ENCODE measurements at places on chromosomes 7 and 10. TPM values are rescaled to one million over a fixed set of nuclear protein-coding genes. Genes with fewer than 3 reads are reported as not detected.

- no peak for DNase-seq
- peak overlapping the region; percentile 95 for H3K27ac ChIP-seq
- peak overlapping the region; percentile 48 for H3K4me3 ChIP-seq
- H3K4me1 ChIP-seq = peaks cover 12% of the 10 kb centered on the region
Measured at GRCh38 chr7:134690016-134690415, 43.4 kb downstream of the BPGM start.

GRCh38 chr10:10193848-10194247 is 823.8 kb upstream of the CELF2 start:
- no peak for DNase-seq
- H3K27ac ChIP-seq = no peak overlapping the region
- no peaks in the 10 kb centered on the region for H3K4me1 ChIP-seq
- no peak overlapping the region for H3K4me3 ChIP-seq
- no peaks in the 10 kb centered on the region for H3K27me3 ChIP-seq
- no peaks in the 10 kb centered on the region for H3K36me3 ChIP-seq

GRCh38 chr7:37284285-37284684 is 164.4 kb downstream of the ELMO1 start:
- H3K4me1 ChIP-seq = no peaks in the 10 kb centered on the region
- H3K4me3 ChIP-seq = no peak overlapping the region
- no peak for DNase-seq
- no peaks in the 10 kb centered on the region for H3K36me3 ChIP-seq
- H3K27me3 ChIP-seq = no peaks in the 10 kb centered on the region
- no peak overlapping the region for H3K27ac ChIP-seq

- H3K27me3 ChIP-seq = no peaks in the 10 kb centered on the region
- no peak for DNase-seq
- H3K36me3 ChIP-seq = peaks cover 14% of the 10 kb centered on the region
- H3K4me3 ChIP-seq = no peak overlapping the region
- no peaks in the 10 kb centered on the region for H3K4me1 ChIP-seq
Measured at GRCh38 chr10:74704629-74705357, 121.6 kb upstream of the KAT6B start.

Gene GJD4
- not detected for total RNA-seq

Gene MET
- total RNA-seq = 29.5 TPM

DNA sequence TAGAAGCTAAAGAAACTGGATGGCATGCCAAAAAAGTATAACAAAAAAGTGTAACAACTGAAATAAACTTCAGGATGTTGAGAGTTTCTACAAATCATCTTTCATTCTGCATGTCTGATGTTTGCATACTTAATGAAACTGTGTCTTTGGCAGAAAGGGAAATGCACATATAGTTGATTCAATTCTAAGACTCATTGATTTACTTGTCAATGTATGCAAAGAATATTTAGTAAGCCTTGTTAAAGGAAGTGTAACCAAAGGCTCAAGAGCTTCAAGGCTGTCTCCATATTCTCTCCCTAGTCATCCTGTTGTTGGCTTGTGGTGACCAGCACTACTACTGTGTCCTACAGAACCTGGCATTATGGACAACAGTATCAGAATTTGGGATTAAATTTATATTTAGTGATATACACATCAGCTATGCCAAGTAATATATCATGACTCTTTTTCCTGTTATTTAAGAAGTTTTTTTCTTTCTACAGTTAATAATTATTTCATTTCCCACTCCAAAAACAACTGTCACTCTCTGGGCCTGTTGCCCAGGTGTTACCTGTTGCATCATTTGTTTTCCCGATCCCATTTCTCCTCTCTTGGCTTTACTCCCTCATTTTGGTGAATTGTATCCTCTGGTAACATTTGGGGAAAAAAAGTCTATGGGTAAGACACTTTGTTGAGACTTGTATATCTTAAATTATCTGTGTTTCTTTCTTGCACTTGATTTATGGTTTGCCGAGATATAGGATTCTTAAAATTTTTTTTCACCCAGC is 226.6 kb upstream of the BMPER start:
- H3K27me3 ChIP-seq = no peaks in the 10 kb centered on the region
- H3K4me1 ChIP-seq = no peaks in the 10 kb centered on the region
- no peak for DNase-seq
- H3K27ac ChIP-seq = no peak overlapping the region
- H3K36me3 ChIP-seq = no peaks in the 10 kb centered on the region
- no peak overlapping the region for H3K4me3 ChIP-seq

GRCh38 chr7:5425507-5426225 is 2.0 kb upstream of the TNRC18 start:
- H3K27me3 ChIP-seq = no peaks in the 10 kb centered on the region
- no peaks in the 10 kb centered on the region for H3K4me1 ChIP-seq
- no peaks in the 10 kb centered on the region for H3K36me3 ChIP-seq
- H3K27ac ChIP-seq = peak overlapping the region; percentile 95
- H3K4me3 ChIP-seq = peak overlapping the region; percentile 84
- DNase-seq = peak; percentile 80

Gene ELOVL3
- not detected for total RNA-seq

Data from ascending aorta (tissue), 2 donors.